ENCODE measurements at places on chromosomes 7 and 10. TPM values are rescaled to one million over a fixed set of nuclear protein-coding genes. Genes with fewer than 3 reads are reported as not detected.
A peak's percentile ranks its signal among the peaks of the same experiment; 100 is the strongest.

The LIPM gene
- not detected for total RNA-seq

The ZNF804B gene
- total RNA-seq = under 0.01 TPM

The AZGP1 gene
- total RNA-seq = not detected

DNA sequence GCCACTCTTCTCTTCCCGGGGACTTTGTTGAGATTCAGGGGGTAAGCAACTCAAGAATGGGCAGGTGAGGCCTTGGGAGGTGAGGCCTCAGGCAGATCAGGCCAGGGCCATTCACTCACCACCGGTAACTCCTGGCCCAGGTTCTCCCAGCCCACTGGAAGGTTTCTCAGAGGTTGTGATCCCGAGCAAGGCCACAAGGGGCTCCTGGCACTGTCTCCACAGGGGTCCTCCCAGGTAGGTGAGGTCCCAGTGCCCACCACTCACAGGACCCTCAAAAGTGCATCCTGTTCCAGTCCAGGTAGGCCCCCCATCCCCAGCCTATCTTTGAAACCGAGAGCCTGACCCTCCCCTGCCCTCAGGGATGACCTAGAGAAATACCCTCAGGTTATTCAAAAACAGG is 236.1 kb downstream of the BUB3 start:
- DNase-seq = no peak

The MEST gene
- 606 TPM for total RNA-seq

DNA sequence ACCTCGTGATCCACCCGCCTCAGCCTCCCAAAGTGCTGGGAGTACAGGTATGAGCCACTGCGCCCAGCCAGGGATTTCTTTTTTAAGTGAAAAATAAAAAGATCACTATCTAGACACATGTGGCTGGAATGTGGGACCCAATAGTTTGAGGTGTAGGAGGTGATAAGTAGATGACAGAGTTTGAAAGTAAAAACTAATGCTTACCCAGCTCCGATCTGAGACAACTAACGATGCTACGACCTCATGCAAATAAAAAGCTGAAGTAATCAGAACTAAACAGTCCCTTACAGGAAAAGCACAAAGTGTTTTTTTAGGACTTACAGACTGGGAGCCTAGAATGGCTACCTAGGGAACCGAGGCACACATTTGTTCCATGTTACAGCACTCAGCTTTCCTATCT is 23.0 kb downstream of the PCGF6 start:
- DNase-seq = no peak

DNA sequence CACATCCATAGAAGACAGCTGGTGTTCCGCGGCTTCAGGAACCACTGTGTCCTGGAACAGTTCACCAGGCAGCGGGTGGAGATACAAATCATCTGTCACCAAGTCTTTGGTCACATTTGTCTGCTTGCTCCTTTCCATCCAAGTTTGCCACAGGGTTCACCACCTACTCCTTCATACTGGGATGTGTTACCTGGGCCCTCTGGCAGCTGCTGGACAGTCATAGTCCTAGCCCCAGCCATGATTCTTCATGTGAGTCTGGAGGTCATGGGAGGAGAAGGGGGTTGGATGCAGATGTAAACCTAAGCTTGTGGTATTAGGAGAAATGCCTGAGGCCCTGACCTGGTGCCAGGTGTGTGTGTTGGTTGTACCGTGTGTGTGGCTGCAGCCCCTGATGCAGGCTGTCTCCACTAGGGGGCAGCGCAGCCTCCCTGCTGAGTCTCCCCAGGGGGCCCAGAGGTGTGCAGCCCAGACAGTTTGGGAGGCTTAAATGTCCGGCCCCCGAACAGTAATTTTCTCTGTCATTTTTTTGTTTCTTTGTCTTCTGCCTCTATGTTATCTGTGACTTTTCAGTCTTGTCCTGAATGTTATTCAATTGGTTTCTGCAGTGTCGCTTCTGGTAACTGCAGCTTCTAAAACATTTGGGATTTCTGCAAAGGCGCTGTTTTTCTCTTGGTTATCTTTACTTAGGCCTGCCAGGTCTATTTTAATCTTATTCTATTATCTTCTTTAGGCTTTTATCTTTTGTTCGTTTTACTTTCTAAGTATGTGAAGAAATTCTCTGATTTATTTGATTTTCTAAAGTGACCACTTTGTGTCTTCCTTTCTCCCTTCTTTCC is 14.8 kb downstream of the NPS start:
- DNase-seq = no peak

- peak; percentile 76 for DNase-seq
Measured at GRCh38 chr7:115230882-115231571, 309.1 kb downstream of the MDFIC start.

The ASZ1 gene
- under 0.01 TPM for total RNA-seq

DNA sequence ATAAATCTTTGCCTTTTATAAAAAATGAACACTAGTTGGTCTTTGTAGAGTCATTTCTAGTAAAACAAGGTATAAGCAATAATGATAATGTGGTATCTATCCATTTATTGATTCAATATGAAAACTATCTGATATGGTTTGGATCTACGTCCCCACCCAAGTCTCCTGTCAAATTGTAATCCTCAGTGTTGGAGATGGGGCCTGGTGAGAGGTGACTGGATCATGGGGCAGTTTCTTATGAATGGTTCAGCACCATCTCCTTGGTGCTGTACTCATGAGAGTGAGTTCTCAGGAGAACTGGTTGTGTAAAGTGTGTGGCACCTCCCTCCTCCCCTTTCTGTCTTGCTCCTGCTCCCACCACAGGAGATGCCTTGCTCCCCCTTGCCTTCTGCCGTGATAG is 288.8 kb downstream of the CACNA2D1 start:
- DNase-seq = no peak

GRCh38 chr7:104973227-104973626 is 40.8 kb upstream of the KMT2E start:
- no peak for DNase-seq

DNA sequence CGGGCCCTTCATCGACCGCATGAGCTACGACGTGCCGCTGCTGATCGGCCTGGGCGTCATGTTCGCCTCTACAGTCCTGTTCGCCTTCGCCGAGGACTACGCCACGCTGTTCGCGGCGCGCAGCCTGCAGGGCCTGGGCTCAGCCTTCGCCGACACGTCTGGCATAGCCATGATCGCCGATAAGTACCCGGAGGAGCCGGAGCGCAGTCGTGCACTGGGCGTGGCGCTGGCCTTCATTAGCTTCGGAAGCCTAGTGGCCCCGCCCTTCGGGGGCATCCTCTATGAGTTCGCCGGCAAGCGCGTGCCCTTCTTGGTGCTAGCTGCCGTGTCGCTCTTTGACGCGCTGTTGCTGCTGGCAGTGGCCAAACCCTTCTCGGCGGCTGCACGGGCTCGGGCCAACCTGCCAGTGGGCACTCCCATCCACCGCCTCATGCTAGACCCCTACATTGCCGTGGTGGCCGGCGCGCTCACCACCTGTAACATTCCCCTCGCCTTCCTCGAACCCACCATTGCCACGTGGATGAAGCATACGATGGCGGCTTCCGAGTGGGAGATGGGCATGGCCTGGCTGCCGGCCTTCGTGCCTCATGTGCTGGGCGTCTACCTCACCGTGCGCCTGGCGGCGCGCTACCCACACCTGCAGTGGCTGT is 1.2 kb downstream of the SLC18A3 start:
- no peak for DNase-seq

GRCh38 chr10:1434912-1435692 is 302.2 kb downstream of the ADARB2 start:
- no peak for DNase-seq

- DNase-seq = no peak
Measured at GRCh38 chr10:132653721-132654120, 116.1 kb downstream of the INPP5A start.

The NPTX2 gene
- 0.43 TPM for total RNA-seq

- no peak for DNase-seq
Measured at GRCh38 chr10:35762311-35763030, 120.4 kb upstream of the FZD8 start.

The DYNC1I1 gene
- total RNA-seq = 0.43 TPM

The C10orf95 gene
- not detected for total RNA-seq

DNA sequence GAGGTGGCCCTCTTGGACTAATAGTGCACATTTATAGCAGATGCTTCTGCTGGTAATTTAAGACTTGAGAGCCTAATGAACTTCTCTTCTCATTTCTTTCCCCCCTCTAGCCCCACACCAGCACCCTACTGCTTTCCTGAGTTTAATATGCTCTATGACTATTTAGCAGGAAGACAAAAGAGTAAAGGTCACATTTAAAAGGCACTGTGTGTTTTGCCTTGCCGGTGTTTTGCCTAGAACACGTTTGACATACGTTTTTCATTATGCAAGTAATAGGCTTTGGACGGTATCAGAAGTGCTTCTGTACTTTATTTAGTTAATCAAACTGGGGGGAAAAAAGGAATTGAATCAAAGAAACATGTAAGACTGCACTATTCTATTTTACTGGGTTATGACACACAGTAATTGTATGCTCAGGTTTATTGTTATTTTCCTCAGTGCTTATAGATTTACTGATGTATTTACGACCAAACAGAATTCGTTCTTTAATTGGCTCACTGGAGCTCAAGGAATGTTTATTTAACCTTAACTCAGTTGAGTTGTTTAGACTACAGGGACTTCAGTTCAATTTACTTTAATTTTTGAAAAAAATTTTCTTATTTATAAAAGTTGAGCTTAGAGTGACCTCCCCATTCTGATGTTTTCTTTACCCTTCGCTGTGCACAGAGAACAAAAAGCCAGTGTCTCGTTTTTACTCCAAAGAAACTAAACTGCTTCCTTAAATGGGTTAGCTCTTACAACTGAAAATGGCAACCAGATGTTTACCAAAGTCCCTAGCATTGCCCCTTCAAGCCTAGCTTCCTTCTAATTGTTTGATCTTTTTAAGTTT is 35.4 kb downstream of the CPED1 start:
- peak; percentile 74 for DNase-seq

The FXYD4 gene
- not detected for total RNA-seq

GRCh38 chr10:112552593-112553110 is 105.6 kb downstream of the VTI1A start:
- no peak for DNase-seq

The COL28A1 gene
- under 0.01 TPM for total RNA-seq

- DNase-seq = peak; percentile 94
Measured at GRCh38 chr10:77944519-77944918, 18.0 kb upstream of the DLG5 start.

- DNase-seq = peak; percentile 83
Measured at GRCh38 chr7:151085691-151086620, at the start of gene AGAP3. AGAP3 (plus strand) TSS chr7:151086475; CDS start chr7:151086742, 267 bp downstream.

GRCh38 chr7:25854608-25855497 is 297.1 kb upstream of the NFE2L3 start:
- peak; percentile 96 for DNase-seq

GRCh38 chr7:5557920-5558401 is 134.3 kb upstream of the TNRC18 start:
- peak; percentile 64 for DNase-seq

GRCh38 chr7:75048435-75049379 is 24.9 kb downstream of the RCC1L start:
- DNase-seq = no peak

- DNase-seq = no peak
Measured at GRCh38 chr10:16689696-16690095, 127.5 kb downstream of the RSU1 start.

DNA sequence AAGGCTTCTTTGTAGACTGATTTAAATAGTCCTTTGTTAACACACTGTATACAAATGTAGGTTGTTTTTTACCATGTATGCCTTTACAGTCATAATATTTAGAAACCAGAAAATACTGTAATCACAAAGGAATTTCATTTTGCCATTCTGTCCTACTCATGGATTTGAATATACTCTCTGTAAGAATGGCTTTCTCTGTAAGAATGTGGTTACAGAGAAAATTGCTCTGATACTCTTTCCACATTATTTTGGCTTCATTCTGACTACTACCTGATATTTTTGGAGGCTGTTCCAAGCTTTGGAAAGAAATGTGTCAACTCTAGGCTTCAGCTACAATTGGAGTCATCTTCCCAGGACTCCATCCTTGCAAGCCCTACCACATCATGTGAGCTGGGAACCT is 23.5 kb downstream of the CH25H start:
- no peak for DNase-seq

- no peak for DNase-seq
Measured at GRCh38 chr7:55310287-55311025, 54.7 kb upstream of the LANCL2 start.

DNA sequence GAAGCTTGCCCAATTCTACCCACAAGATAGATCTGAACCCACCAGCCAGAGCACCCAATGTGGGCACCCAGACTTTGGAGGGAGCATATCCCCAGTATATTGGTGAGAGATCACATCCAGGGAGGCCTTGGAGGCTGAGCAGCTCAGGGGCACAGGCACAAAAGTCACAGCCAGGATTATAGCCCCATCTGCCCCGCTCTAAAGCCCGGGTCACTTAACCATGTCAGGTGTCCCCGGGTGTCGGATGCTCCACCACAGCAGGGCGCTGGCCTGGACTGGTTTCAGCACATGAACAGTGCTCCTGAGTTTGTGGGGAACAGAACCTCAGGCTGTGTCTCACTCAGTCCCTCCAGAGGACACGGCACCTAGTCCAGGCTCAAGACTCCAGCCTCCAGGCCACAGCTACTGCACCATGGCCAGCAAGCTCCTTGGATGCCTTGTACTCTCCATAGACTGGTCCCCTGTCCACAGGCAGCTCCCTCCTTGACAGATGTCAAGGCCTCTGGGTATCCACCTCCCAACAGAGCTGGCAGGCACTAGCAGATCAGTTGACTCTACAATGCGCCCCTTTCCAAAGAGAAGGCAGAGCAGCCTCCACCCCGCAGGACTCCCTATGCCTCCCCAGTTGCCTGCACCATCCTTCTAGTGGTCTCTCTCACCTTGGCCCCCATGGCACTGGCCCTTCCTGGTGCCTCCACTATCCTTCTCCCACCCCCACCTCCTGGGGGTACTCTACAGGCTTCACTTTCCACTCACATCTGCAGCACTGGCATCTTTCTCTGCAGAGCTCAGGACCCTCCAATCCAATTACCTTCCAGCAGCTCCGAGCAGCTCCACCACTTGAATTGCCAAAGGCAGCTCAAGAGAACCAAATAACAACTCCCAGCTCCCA is 306.0 kb downstream of the GRID1 start:
- no peak for DNase-seq

- DNase-seq = no peak
Measured at GRCh38 chr7:94562525-94562924, 52.9 kb downstream of the CASD1 start.

The CPA2 gene
- 0.32 TPM for total RNA-seq

- DNase-seq = no peak
Measured at GRCh38 chr7:55548295-55548731, 24.0 kb downstream of the VOPP1 start.
